Mesenteric fat pad (tissue), 1 donor: ENCODE measurements at places on chromosomes 12 and 14. TPM values are rescaled to one million over a fixed set of nuclear protein-coding genes. Genes with fewer than 3 reads are reported as not detected.
A peak's percentile ranks its signal among the peaks of the same experiment; 100 is the strongest.

DNA sequence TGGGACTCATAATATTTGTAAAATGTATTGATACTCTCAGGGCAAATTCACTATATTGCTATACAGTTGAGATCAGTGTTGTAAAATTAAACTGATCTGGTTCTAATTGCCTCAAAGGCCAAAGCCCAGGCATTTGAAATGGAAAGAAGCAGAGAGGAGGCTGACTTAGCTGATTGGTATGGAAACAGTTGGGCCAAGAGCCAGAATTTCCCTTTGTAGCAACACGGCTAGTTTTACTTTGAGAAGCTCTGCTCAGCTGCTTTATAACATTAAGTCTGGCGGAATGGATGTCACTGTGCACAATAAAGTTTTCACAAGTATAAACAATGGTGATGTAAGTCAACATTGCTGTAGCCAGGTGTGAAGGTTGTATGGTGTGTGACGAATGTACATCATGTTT is 186.4 kb downstream of the MSRB3 start:
- no peak for DNase-seq

The ANO4 gene
- 0.77 TPM for total RNA-seq

- peak; percentile 74 for DNase-seq
These were observed 20.4 kb upstream of the BEGAIN start for GRCh38 chr14:100607611-100607956.

- no peak for DNase-seq
These were observed 126.3 kb downstream of the CEP83 start for GRCh38 chr12:94333396-94333795.

DNA sequence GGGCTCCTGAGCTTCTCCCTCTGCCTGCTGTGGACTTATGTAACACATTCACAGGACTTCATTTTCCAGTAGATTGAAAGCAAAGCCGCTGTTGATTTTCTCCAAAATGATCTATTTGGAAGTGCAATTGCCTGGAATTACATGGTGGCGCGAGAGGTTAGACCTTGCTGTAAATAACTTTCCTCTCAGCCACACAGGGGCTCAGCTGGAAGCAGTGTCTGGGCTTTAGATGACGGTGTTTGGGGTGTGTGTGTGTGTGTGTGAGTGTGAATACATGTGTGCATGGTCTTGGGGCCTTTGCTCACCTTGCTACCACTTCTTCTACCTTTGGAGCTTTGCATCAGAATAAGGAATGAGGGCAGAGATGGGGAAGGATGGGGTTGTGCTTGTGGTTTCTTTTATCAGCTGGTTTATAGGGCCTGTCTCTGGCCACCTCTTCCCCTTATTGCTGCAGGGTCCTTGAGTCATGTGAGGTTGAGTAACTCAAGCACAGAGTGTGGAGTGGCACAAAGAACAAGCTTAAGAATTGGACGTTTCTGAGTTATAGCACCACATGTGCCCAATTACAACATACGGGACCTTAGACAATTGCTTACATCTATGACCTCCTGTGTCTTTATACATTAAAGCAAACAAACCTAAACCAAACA is 280.6 kb downstream of the NRXN3 start:
- no peak for DNase-seq
